ENCODE measurements at places on chromosomes 5 and 9.
A peak's percentile ranks its signal among the peaks of the same experiment; 100 is the strongest.

DNA sequence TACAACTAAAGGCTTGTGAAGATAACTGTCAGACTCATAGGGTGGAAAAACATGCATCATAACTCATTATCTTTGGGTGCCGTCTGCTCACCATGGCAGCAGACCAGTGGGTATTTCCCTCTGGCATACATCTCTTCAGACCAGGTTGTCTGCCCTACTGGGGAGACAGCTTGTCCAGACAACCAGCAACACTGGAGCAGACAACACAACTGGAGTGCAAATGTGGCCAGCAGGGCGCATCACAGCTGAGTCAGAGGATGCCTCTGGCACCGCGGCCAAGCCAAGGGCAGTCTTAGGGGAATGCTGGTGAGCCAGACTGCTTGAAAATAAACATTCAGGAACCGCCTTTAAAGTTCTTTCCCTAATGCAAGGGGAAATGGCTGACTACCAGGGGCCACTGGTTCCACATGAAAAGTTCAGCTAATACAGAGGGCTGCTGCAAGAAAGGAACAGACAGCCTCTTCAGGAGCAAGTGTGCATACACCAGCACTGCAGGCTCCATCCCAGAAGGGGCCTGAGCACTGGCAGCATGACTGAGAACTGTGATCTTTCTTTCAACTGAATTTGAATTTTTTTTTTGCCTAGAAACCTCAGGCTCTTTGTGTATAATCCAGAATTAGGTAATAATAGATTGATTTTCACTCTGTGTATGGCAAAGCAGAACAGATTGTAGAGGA lies 77.3 kb downstream of the MAMDC2 start:
- DNase-seq = peak; percentile 22

DNA sequence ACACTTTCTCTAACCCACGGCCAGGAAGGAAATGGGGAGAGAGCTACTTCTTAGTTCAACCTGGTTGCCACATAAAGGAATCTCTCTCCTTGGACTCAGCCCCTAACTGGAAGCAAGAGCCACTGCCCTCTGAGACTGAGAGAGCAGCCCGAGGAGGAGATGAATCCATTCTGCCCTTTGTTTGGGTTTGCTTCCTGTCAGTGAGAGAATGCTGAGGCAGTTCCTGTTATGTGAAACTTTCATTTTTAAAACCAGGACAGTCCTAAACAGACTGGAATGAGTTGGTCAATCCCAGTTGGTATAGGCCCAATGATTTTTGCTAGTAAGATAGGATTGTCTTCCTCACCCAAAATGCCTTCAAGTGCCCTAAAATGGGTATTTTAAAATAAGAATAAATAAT lies 205.1 kb downstream of the NTRK2 start:
- DNase-seq = no peak

DNA sequence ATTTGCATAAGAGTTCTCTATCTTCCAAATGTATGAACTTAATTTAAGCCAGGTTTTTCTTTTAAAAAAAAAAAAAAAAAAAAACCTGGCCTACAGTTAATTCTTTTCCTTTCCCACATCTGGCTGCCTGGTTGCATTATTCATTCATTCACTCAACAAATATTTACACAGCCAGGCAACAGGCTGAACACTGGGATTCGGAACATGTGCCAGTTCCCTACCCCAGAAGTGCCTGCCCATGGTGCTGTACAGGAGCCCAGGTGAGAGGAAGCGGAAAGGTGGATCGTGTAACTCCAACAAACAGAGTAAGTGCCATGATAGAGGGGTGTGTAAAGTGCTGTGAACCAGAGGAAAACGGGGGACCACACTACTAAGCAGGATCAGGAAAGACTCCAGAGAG lies 93.6 kb downstream of the CDK5RAP2 start:
- DNase-seq = no peak

DNA sequence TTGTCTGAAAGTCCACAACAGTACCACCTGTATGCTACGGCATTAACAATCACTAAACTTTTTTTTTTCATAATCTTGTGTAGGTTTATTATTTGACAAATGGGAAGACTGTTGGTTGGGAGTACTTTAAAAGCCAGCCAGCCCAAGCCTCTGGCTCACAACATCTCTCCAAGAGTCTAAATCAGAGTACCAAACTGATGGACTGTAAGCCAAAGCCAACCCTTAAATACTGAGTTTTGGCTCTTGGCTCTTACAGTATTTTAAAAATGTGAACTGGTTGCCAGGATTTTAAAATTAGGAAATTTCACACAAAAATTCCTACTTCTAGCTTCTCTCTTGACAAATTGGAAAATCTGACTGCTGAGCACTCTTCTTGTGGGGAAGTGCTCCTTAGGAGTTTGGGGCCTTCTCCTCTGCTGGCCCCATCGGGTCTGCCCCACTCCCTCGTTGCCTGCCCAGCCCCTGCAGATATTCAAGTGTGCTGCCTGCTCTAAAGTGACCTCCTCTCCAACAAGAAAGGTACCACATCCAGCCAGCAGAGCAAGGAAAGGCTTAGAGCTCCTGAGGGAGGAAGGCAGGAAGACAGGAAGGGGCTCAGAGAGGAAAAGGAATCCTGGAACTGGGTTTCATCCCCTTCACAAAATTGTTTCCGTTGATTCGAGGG lies 21.8 kb upstream of the TMOD1 start:
- no peak for DNase-seq

DNA sequence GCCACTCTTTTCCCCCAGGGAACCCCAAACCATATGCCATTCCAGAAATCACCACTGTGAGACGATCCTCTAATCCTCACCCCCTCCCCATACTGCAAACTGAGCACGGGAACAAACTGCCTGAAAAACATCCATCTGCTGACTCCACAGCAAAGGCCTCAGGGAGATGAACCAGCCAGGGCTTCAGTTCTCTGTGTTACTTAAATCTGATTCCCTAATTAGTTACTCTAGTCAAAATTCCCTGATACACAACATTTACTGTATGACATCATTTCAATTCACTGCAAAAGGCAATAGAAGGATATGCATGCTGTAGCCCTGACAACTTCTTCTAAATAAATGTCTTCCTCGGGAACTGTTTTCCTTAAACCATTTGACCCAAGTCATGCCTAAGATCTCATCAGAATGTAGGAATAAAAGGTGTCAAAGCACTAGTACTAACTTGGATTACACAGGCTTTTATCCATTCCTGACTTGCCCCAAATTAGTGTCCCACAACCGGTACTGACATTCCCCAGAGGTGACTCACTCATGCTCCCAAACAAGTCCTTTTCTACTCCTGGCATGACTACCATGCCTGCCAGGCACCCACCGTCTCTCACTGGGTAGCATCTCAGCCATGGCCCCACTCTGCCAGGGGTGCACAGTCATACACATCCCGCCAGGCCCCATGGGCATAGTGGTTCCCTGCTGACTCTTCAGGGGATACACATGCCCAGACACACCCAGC lies 35.0 kb downstream of the MTX3 start:
- no peak for DNase-seq

- DNase-seq = no peak
Observed at GRCh38 chr5:59040024-59040803, 457.3 kb downstream of the RAB3C start.

- DNase-seq = no peak
Observed at GRCh38 chr5:42656651-42657015, 100.0 kb upstream of the CCDC152 start.

- no peak for DNase-seq
Observed at GRCh38 chr5:176169393-176170063, 68.7 kb upstream of the SIMC1 start.

DNA sequence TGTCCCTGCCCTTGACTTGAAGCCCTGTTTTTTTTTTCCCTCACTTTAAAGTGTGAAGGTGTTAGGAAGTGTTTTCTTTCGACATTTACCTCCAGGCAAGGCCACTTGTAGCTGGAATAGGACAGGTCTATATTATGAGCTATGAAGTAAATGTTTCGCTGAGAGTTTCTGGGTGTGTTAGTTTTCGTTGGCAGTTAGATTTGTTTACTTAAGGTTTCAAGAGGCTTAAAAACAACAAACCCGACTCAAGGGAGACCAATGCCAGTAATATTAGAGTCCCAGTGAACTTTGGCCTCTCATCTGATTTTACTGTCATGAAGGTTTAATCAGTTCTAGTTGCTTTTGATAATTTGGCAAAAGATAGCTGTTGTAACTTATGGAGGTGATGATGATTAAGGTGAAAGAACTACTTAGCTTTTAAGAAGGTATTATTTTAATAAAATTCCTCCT lies 25.2 kb downstream of the OCLN start:
- DNase-seq = no peak

GRCh38 chr5:33472805-33473409 lies 32.1 kb downstream of the TARS1 start:
- DNase-seq = no peak

DNA sequence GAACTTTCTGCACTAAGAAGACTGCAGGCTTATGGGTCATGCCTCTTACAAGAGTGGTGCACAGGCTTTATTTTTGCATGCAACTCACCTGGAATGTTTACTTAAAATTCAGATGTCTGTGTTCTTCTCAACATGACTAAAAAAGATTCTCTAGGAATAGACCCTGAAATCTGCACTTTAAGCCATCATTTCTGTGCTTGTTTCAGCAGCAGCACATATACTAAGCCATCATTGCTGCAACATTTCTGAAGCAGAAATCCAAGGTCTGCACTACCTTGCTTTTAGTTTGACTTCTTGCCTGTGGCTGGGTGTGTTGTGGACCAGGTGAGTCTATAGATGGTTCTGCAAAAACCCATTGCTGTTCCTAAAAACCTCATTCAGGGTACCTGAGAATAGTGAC lies 156.8 kb downstream of the CEP120 start:
- no peak for DNase-seq

DNA sequence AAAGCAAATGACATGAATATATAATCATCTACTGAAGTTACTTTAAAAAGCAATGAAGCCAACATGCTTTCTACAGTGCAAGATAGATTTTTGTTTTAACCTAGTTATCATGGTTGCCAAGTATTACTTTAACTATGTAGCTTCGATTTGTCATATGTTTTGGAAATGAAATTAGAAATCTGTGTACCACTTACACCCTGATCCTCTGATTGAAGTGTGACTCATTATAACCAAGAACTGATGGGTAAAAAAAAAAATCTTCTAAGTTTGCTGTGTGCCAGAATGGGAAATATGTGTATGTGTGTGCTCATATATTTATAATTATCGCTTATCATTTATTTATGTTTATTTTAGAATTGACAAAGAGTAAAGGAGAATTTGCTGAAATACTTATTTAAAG lies 9.1 kb upstream of the CDC42SE2 start:
- no peak for DNase-seq

- peak; percentile 97 for DNase-seq
Observed at GRCh38 chr9:34328987-34329832, at the start of the genes KIF24 and NUDT2. KIF24 (minus strand) TSS chr9:34329268; CDS start chr9:34311346, 17,922 bp downstream. NUDT2 (plus strand) TSS chr9:34329569; CDS start chr9:34339040, 9,471 bp downstream.

DNA sequence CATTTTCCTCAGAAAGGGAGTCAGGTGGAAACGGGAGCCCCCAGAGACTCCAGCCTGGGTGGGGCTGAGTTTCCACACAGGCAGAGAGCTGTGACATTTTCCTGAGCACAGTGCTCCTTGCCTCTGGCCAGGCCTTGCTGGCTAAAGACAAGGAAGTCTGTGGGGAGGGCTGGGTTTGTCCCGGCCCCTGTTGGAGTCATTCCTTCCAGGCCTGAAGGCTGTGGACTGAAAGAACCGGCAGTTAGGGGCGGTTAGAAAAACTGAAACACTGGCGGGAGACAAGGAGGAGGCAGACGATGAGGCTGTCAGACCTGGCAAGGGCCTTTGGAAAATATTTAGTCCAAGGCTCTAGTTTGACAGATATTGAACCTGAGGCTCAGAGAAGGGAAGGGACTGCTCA lies 29.9 kb downstream of the COL15A1 start:
- no peak for DNase-seq

- no peak for DNase-seq
Observed at GRCh38 chr5:96288166-96288844, 144.7 kb downstream of the PCSK1 start.

DNA sequence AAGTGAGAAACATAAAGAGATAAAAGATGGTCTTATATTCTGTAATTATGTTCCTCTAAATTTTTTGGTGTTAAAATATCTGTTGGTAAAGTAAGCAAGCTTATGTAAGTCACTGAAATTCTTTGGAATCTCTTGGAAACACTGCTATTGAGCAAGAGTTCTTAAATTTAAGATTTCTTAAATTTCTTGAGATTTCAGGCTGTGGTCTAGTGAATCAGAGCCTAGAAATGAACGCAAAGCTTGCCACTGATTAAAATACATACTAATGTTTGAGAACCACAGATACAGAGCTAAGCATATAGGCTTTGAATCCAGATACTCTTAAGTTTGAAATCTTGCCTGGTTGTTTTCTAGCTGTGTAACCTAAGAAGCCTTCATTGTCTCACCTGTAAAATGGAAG lies 133.4 kb downstream of the TRPM3 start:
- no peak for DNase-seq

- DNase-seq = no peak
Observed at GRCh38 chr9:127140181-127140580, 17.7 kb upstream of the ANGPTL2 start.

GRCh38 chr9:84759300-84759750 lies 89.8 kb downstream of the NTRK2 start:
- peak; percentile 9 for DNase-seq

DNA sequence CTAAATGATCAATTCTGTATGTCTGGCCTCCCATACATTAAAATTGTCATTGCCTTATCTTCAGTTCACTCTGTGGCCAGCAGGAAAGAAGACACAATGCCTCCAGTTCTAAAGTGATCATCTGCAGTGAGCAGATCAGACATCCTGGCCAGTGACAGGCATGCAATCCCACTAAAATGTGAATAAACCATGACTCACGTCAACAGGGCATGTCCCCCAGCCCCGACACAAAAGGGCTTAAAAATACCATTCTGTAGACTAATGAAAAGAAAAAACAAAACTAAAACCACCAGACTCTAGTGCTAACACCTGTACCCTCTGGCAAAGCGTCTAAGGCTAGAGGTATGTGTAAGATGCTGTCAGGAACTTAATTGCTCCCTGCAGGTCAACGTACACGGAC lies 38.5 kb downstream of the DDX31 start:
- no peak for DNase-seq

- no peak for DNase-seq
Observed at GRCh38 chr5:13553896-13554295, 390.6 kb downstream of the DNAH5 start.

GRCh38 chr9:2158766-2159430 lies 143.8 kb downstream of the SMARCA2 start:
- DNase-seq = no peak

DNA sequence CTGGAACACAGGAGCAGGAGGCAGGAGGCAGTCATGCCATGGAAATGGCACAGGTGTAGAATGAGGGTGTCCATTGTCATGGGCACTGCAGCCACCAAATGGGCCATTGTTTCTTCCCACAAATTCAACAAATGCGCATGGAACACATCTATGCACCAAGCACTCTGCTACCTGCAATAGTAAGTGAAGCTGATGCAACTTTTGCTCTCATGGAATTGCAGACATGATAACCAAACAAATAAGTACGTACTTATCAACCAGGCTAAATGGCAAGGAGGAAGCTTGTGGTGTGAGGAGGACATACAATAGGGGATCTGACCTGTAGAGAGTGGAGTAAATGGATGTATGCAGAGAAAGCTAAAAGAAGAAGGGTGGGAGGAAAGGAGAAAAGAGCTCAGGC lies 116.8 kb downstream of the TRIM36 start:
- no peak for DNase-seq

- no peak for DNase-seq
Observed at GRCh38 chr9:108800632-108801099, 55.1 kb downstream of the ACTL7B start.

Measured in activated CD4-positive, alpha-beta T cell treated with anti-CD3 and anti-CD28 coated beads for 48 hours (primary cell).